ENCODE measurements at places on chromosomes 4 and X. TPM values are rescaled to one million over a fixed set of nuclear protein-coding genes. Genes with fewer than 3 reads are reported as not detected.

IL21 gene
- total RNA-seq = not detected

PABPC1L2B gene
- not detected for total RNA-seq

TEX13C gene
- total RNA-seq = not detected

TMPRSS11F gene
- not detected for total RNA-seq

ARX gene
- not detected for total RNA-seq

ADH1C gene
- total RNA-seq = not detected

Measured in activated B cell treated with CpG ODN at 0.5 μM for 24 hours (primary cell).